ENCODE measurements at places on chromosomes 2 and 18.
A peak's percentile ranks its signal among the peaks of the same experiment; 100 is the strongest.

DNA sequence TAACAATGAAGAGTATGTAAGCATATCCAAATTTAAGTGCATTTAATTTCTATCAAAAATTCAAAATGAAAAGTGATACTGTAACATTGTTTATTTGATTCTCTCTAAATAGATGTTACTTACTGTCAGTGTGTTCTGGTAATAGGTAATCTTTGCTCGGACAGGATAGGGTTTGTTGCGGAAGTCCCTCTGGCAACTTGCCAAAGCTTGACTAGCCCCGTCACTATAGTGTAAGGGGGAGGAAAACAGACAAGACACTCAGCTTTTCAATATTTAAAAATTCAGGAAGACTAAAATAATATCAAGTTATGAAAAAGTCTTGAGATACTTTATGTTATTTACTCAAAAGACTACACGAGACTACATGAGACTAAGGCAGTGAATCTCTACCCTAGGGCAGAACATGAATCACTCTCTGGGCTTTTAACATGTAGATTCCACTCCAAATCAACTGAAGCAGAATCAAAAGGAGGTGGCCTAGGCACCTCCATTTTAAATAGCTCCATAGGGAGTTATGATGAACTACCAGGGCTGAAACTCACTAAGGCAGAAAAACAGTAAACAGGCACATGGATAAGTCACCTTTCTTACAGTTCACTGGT lies 5.9 kb downstream of the LMAN1 start:
- no peak for DNase-seq

DNA sequence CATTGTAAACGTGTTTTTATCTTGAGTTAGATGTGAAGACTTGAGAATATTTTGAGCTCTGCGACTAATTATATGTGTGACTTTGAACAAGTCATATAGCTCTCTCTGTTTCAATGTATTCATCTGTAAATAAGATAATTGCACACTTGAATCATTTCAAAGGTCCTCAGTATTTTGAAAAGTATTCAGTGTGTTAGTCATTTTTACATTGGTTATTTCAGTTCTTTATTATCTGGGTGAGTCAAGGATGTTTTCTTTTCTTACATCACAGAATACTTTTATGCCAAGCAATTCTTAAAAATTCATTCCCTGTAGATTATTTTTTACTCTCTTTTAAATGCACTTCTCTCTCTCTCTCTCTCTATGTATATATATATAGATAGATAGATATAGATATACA lies 1098.0 kb upstream of the ZEB2 start:
- no peak for DNase-seq

- DNase-seq = peak; percentile 31
Observed at GRCh38 chr2:157838442-157839161, 37.5 kb downstream of the ACVR1 start.

GRCh38 chr2:43444989-43445645 lies 150.7 kb downstream of the THADA start:
- no peak for DNase-seq

DNA sequence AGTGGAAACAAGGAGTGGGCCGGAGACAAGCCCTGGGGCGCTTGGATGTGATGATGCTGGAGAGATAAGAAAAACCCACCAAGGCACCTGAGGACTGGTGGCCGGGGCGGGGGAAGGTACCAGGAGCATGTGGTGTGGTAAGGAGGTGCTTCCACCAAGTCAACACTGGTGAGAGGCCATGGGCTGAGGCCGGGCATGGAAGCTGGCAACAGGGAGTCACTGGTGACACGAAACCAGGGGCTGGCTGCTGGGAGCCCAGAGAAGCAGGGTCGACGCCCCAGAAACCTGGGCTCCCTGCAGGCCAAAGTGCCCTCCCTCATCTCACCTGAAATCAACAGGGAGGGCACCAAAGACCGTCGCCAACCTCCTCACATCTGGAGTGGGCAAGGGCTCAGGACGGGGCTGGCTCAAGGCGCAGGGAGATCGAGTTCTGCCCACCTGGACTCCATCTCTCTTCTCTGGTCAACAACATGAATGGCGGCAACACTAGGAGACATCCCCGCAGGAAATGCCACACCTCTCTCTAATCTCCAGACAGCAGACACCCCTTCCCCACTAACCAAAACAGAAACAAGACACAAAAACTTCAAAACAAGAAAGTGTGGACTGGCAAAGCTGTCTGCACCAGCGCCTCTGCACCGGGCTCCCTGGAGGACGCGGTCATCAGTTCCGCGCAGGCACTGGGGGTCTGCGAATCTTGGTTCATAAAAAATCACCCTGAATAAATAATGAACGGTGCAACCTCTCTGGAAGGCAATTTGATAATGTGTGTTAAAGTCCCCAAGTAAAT lies 185.5 kb downstream of the HDAC4 start:
- no peak for DNase-seq

All from head of caudate nucleus (tissue), 42 donors.